ENCODE measurements at places on chromosomes 3 and 15. TPM values are rescaled to one million over a fixed set of nuclear protein-coding genes. Genes with fewer than 3 reads are reported as not detected.

Gene RBMS3
- total RNA-seq, result 7.5 TPM

Gene GPR160
- total RNA-seq, result 3.7 TPM

Gene CCDC39
- not detected for total RNA-seq

GRCh38 chr3:46183330-46183729 is 24.8 kb downstream of the CCR1 start:
- DNase-seq, result peak; percentile 7

GRCh38 chr3:10248984-10249748 is 907 bp downstream of the TATDN2 start:
- no peak for DNase-seq

DNA sequence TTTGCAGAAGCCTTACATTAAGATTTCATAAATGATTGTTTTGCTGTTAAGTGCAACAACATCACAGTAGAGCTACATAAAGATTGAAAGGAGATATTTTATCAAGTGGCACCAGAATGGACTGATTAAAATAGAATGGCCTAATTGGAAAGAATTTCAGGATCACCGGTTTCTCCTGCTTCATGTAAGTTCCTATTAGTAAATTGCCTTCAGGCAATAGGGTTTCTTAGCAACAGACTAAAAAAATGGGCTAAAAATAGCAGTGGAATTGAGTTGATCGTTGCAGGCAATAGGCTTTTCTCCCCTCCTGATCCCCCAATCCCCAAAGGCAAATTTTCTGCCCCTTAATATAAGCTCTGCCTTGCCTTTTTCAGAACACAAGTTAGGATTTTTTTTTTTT is 917 bp downstream of the LNP1 start:
- DNase-seq, result peak; percentile 81

DNA sequence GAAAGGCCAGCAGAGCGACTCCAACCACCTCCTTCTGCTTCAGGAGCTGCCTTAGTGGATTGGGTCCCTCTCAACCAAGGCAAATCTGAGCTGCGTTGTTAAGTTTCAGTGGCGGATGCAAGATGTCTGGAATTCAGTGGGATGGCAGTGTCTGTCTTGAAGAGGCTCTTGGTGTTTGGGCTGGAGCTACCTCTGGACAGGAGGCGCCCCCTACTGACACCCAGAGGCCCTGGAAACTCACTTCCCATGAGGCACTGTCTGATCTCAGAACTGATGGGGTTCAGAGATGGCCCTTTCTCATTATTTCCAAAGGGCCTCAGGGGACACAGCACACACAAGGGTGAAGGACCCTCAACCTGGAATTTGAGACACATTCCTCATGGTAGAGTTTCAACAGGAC is 6.0 kb upstream of the SLC28A1 start:
- peak; percentile 86 for DNase-seq

Measured in SK-MEL-5 (cell line).